Activated CD4-positive, alpha-beta T cell treated with anti-CD3 and anti-CD28 coated beads, Interleukin-2, amount 50 U/mL, for 16 hours (primary cell): ENCODE measurements at places on chromosomes 13 and 19.
A peak's percentile ranks its signal among the peaks of the same experiment; 100 is the strongest.

- DNase-seq: no peak
Observed at GRCh38 chr13:79439275-79439674, 33.2 kb upstream of the RBM26 start.

DNA sequence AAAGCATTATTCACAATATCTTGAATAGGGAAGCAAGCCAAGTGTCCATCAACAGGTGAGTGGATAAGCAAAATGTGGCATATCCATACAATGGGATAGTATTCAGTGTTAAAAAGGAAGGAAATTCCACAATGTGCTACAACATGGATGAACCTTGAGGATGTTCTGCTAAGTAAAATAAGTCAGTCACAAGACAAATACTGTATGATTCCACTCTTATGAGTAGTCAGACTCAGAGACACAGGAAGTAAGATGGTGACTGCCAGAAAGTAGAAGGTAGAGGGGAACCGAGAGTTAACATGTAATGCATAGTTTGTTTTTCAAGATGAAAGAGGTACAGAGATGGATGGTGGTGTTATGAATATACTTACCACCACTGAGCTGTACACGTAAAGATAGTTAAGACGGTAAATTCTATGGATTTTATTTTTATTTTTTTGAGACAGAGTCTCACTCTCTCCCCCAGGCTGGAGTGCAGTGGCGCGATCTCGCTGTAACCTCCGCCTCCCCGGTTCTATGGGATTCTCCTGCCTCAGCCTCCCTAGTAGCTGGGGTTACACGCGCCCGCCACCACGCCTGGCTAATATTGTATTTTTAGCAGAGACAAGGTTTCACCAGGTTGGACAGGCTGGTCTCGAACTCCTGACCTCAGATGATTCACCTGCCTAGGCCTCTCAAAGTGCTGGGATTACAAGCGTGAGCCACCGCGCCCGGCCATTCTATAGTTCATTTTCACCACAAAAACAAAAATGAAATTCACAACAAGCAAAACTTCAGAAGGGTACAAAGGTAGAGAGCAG, 1.0 kb upstream of the CHAMP1 start:
- DNase-seq: peak; percentile 39

DNA sequence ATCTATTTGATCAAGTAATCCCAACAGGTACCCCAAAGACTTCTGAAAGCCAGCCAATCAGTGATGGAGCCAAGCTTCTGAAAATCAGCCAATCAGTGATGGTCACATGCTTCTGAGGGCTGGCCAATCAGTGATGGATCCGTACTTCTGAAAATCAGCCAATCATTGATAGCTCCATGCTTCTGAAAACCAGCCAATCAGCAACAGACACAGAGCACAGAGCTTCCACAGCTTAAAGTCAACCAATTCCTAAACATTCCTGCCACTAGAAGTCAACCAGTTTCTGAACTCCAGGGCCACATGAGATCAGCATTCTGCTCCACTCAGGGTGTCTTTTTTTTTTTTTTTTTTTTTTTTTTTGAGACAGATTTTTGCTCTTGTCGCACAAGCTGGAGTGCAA, 8.2 kb upstream of the HSD17B14 start:
- DNase-seq: no peak

DNA sequence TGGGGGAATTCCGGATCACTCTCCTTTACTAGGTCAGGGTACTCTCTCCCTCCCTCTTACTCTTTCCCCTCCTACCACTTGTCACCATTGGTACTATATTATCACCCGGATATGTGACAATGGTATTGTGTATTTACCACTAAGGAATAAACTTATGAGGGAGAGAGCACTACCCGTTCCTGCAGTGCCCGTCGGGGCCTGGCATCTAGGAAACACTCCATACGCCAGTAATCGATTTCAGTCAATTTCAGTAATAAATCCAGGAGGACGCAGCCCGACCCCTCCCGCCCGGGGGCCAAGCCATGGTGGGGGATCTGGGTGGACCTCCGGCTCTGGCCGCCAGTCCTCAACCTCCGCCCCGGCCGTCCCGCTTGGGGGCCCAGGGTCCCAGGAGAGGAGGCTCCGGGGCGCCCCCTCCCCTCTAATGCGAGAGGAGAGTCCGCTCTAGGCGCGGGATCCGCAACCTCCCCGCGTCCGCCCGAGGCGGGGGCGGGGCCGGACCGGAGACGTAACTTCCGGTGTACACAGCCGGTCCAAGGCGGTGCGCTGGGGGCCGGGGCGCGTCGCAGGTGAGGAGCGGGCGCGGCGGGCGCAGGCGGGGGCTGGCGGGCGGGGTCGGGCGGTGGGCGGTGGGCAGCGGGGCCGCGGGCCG, at the start of gene GARRE1:
GARRE1 (plus strand) TSS at position 509 of the 652 bp plus-strand sequence. CDS start 45,920 bp downstream, outside the sequence.
- DNase-seq: peak; percentile 84

GRCh38 chr13:109604894-109605293, 181.5 kb downstream of the IRS2 start:
- DNase-seq: no peak

GRCh38 chr13:92224825-92225224, 826.4 kb downstream of the GPC5 start:
- DNase-seq: no peak
